Cortex of kidney (tissue), 1 donor: ENCODE measurements at places on chromosomes 4 and X.

DNA sequence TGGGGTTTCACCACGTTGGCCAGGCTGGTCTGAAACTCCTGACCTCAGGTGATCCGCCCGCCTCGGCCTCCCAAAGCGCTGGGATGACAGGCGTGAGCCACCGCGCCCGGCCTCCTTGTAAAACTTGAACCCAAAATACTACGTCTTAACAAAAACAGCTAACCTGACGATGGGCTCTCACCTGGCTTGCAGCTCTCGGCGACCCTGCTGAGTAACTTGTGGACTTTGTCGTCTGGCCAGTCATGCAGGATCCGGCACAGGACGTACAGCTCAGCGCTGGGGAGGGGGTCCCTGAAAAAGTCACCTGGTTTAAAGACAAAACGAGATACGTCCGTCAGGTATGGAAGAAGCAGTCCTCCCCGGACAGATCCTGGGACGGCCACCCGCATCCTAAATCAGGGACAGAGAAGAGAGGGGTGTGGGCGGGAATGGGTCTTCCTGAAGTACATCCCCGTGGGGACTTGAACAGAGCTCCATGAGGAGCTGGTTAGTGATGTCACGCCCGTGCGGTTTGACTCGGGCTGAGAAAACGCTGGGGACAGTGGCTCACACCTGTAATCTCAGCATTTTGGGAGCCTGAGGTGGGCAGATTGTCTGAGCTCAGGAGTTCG is 20.7 kb upstream of the SLC25A6 start:
- DNase-seq: no peak

- no peak for DNase-seq
Measured at GRCh38 chr4:109126856-109127255, 175.6 kb downstream of the COL25A1 start.

- DNase-seq: no peak
Measured at GRCh38 chr4:74166818-74167217, 8.9 kb downstream of the MTHFD2L start.

DNA sequence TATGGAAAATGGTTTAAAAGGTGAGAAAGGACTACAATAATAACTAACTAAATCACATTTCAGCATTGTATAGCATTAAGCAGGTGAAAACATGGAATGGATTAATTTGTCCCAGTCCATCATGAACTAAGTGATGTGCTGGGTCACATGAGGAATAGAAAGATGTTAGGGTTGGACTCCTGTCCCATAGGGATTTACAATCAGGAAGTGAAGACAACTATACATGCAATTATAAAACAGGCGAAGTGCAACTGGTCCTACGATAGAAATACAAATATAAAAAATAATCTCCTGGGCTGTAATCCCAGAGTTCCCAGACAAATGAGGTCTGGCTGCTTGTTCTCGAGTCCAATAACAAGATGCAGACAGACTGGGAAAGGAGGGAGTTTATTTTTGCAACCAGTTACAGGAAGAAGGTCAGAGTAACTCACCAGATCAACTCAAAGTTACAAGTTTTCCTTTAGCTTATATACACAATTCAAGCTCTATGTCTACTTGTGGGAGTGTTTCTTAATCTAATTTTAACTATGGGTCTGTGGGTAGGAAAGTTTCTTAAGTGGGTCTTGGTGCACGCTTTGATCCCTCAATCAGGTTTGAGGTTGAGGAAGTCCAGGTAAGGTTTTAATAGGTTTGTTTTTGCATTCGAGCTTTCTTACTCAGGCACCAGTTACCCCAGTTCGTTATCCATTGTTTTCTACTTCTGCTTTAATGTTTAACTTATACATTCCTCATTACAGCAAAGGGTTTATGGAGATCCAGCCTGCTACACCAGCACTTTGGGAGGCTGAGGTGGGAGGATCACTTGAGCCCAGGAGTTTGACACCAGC is 50.1 kb downstream of the IGFBP7 start:
- DNase-seq: no peak

- DNase-seq: no peak
Measured at GRCh38 chr4:102809691-102810090, 17.7 kb downstream of the UBE2D3 start.

GRCh38 chr4:1192091-1192492 is 19.7 kb upstream of the SPON2 start:
- DNase-seq: no peak

DNA sequence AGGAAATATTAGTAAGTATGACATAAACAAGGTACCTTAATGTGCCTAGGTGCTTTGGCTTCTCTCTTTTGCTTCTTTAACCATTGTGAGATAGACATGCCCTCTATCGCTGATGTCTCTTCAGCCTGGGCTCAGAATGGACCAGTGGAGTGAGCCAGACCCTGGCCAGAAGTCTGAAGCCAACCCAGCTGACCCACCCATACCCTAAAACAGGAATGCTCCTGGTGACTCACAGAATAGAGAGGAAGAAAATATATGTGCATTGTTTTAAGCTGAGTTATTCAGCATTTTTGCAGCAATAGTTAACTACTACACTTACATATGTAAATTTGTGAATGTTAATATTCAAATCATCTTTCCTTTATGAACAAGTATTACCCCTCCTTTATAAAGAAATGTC is 167.5 kb upstream of the PCDH10 start:
- DNase-seq: no peak

DNA sequence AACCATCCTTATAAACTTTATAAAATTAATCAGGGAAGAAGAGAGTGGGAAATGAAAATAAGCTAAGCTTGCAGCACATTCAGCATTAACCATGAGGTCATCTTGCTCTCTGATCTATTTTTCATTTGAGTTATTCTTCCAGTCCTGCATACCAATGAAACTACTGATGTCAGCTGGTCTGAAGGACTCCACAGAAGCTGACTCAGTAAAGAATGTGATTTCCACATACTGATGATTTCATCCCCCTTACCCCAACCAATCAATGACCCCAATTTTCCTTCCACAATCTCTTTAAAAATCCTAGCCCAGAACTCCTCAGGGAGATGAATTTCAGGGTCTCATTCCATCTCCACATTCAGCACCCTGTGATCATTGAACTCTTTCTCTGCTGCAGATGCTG is 18.8 kb upstream of the DSPP start:
- no peak for DNase-seq

DNA sequence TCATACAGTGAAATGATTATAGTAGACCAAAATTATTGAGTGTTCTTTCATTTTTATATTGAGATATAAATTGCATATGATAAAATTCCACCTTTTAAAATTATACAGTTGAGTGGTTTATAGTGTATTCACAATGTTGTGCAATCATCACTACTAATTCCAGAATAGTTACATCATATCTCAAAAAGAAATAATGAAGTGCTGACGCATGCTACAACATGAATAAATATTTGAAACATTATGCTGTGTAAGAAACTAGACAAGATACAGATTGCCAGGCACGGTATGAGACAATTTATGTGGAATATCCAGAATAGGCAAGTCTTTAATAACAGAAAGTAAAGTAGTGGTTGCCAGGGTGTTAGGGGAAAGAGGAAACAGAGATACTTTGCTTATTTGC is 871.7 kb downstream of the FAM133A start:
- DNase-seq: no peak

DNA sequence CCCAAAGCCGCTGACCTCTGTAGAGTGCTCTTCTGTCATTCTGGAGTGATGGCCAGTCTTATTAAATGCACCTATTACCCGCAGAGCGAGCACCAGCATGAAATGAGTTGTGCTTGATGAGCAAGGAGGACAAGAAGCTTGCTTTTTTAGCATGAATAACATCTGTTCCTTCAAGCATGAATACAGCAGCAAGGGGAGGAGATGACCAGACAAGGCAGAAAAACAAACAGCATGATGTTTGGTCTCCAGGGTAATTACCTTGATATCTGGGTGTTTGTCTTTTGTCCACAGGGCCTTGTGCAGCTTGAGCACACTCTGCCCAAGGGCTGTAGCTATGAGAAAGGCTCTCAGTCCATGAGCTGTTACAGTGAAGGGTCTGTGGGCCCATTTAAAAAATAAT is 324.8 kb upstream of the DDX53 start:
- no peak for DNase-seq

GRCh38 chr4:170242471-170242870 is 152.7 kb upstream of the AADAT start:
- no peak for DNase-seq

DNA sequence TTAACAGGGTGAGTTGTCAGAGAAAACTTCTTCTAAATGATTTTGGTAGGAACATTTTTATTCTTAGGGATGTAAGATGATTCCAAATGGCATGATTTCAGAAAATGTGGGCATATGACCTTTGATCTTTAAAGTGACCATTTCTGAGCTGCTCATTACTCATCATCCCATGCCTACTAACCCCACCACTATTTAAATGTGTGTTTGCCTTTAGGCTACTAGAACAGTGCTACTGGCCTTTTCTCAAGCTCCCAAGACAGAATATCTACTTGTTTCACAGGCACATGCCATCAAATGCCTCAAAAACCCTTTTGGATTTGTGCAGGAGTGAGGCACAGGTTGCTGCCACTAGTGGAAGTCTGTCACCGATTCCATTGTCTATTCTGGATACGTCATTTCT is 428.2 kb downstream of the ADAM29 start:
- DNase-seq: no peak

GRCh38 chr4:113153529-113154101 is 104.2 kb downstream of the ANK2 start:
- no peak for DNase-seq

DNA sequence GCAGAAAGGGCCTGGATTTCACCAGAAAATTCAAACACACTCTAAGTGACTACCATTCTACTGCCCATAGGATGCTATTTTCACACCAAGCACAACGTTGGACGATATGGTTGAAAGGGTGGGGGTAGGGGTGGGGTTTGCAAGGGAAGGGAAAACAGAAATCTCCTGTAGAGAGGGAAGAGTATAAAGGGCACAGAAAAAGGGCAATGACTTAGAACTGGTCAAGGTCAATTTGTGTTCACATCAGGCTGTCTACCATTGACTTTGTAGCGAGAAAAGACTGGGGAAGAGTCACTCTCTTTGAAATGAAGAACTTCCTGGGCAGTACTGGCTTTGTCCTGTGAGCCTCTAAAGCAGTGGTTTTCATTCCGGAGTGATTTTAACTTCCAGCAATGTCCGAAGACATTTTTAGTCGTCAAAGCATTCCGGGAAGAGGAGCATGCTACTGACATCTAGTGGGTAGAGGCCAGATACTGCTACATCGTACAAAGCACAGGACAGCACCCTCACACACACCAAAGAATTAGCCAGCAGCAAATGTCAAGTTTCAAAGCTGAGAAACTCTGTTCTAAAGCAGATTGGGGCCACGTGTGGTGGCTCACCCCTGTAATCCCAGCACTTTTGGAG is 48.4 kb upstream of the SLC7A3 start:
- no peak for DNase-seq

DNA sequence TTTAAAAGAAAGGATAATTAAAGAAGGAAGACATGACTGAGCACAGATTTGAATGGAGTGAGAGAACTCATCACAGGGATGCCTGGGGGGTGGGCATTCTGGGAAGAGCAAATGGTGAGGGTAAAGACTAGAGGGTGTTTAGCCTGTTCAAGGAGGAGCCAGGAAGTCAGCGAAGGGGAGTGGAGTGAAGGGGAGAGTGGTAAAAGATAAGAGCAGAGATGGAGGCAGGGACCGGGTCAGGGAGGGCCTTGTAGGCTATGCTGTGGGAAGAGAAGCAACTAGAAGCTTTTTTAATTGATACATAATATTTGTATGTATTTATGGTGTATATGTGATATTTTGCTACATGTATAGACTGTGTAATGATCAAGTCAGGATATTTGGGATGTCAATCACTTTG is 2.2 kb upstream of the VGLL1 start:
- no peak for DNase-seq

DNA sequence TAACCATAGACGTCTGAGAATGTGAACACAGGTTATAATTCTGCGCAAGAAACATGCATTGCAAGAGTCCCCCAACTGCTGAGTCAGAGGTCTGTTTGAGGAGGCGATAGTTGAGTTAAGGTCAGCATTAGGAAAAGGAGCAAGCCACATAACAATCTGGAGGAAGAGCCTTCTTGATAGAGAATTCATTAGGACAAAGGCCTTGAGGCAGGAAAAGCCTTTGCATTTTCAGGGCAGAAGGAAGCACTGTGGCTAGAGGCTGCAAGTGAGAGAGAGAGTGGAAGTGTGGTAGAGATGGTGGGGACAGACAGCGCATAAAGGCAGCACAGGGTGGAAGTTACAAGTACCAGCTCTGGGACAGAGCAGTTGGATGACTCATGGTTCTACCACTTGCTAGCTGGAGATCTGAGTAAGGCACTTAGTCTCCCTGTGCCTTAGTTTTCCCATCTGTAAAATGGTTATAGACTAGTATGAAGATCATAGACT is 125.8 kb upstream of the LNX1 start:
- no peak for DNase-seq

DNA sequence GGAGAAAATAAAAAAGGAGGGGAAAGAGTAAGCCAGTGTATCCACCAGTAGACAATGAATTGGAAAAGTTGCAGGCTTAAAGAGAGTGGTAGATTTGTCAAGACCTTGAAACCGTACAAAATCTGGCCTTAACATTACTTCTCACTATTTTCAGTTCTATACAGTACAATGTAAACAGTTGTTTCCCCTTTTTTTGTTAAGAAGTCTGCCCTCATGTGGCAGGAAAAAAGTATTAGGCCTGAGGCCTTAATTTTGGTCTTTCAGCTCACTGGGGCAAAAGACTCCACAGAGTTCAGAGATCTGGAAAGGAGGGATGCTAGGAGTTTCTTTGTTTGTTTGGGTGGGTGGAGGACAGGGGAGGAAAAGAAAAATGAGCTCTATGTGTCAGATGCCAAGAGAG is 92.8 kb upstream of the CCDC160 start:
- DNase-seq: no peak
